ENCODE measurements at places on chromosomes 16 and 17. TPM values are rescaled to one million over a fixed set of nuclear protein-coding genes. Genes with fewer than 3 reads are reported as not detected.

- DNase-seq: no peak
These were observed 95.1 kb downstream of the XYLT1 start for GRCh38 chr16:17375461-17376304.

- DNase-seq: no peak
These were observed 30.3 kb downstream of the PIK3R5 start for GRCh38 chr17:8935191-8935590.

- no peak for DNase-seq
These were observed 11.5 kb upstream of the KRT38 start for GRCh38 chr17:41452281-41452680.

DNA sequence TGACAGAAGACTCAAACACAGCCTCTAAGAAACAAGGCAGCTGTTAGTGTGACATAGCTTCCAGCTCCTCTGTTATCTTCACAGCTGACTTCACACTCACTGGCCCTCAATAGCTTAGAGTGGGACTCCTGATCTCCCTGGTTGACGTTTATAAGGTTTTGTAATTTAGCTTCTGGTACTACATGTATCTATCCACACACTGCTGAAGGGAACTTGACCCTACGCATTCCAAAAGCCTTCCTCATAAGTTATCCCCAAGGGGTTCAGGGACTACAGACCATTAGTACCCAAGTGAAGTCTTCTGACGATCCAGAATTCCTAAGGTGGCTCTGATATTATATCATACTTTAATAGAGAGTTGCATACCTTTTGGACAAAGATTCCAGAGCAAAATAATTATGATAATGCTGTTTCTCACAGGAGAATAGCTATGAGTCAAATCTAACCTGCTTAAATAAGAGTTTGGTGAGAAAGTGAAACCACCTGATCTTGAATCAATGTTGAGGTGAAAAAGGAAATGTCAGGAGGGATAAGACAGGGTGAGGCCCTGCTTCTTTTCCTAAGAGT is 14.5 kb downstream of the ACACA start:
- no peak for DNase-seq

- no peak for DNase-seq
These were observed 1.3 kb upstream of the KRTAP4-7 start for GRCh38 chr17:41082626-41083025.

The MYL4 gene
- polyA plus RNA-seq: 4.6 TPM

The ZNF778 gene
- 6.4 TPM for polyA plus RNA-seq

DNA sequence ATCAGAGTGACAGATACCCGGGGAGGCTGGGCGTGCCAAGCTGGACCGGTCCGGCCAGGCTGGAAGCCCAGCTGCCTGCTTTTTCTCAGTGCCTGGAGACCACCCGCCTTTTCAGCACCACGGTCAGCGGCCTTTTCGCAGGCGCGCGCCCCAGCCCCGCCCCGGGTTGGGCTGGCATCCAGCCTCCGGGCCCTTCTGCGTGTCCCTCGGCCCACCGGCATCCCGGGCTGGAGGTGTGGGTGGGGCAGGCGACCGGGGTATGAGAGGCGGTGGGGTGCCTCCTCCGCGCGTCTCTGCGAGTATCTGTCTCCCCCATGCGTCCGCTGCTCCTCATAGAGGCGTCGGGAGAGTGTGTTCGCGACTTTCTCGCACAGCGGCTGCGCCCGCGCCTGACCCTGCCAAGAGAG is 102.5 kb downstream of the MRM1 start:
- peak; percentile 67 for DNase-seq

The SPSB3 gene
- polyA plus RNA-seq: 23.6 TPM

The TP53TG3B gene
- not detected for polyA plus RNA-seq

The SOCS7 gene
- polyA plus RNA-seq: 17.9 TPM

The SLC13A2 gene
- polyA plus RNA-seq: 0.57 TPM

DNA sequence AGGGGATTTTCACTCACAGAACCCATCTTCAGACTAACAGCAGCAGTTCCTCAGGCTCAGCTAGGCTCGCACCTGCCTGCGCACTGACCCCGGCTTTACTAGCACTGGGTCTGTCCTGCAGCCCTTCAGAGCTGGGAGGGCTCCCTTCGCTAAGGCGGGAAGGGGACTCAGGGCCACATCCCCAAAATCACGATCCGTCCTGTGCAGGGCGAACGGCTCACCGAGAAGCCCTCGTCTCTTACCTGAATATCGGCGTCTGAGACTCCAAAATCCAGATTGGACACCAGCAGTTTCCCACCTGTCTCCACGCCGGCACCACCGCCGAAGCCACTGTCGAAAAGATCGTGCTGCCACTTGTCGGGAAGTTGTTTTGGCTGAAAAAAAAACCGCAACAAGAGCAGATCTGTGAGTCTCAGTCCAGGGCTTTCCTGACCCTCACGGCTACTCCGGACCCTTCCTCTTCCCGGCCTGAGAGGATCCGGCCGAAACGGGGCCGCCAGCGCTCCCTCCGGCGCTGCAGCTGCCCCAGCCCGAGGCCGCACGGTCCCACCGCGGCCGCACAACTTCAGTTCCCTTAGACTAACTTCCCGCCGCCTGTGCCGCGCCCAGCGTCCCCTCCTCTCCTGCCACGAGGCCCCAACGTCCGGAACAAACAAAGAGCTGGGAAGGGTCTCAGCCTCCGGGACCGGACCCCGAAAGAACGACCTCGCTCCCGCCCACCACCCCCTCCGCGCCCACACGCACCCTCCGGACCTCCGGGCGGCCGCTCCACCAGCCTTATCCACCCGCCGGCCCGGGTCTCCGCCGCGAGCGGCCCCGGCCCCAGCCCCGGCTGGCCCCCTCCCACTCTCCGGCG is 711 bp downstream of the ALYREF start:
- no peak for DNase-seq

DNA sequence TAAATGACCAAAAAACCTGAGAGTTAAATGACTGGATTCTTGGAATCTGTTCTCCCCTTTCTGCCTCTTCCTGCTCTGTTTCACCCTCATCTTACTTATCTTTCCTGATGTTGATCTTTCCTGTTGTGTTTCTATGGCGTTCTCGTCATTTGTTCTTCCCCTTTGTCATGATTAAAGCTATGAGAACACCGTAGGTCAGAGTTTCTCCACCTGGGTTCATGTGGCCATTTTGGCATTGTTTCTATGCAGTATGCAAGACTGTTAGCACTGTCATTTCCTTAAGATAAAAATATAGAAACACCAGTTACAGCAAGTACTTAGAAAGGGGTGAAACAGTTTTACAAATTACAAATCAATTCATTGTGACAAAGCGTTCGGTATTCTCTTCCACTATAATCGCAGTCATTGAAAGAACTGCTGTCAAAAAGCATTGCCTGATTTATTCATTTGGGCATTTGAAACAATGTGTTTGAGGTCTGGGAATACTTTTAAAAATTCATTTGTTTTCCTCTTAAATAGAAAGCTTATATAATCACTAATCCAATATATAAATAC is 166.0 kb downstream of the PHKB start:
- DNase-seq: peak; percentile 7

Measured in left lung (tissue), 14 donors.